ENCODE measurements at places on chromosomes 7 and 10.
A peak's percentile ranks its signal among the peaks of the same experiment; 100 is the strongest.

DNA sequence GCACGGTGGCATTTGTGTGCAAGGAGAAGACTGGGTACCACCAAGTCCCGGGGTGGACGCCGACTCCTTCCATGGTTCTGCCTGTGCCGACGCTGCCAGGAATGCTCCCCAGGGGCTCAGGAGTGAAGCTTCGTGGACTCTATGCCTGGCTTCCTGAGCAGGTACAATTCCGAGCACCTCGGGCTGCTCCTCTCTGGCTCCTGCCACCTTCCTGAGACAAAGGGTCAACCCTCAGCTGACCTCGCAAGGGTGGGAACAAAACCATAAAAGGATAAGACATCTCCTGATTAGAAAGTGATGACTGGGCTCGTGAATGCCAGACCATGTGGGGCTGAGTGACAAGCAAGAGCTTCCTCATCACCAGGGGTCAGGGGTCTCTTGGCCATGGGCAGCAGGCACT lies 31.8 kb downstream of the CALML3 start:
- DNase-seq = no peak

DNA sequence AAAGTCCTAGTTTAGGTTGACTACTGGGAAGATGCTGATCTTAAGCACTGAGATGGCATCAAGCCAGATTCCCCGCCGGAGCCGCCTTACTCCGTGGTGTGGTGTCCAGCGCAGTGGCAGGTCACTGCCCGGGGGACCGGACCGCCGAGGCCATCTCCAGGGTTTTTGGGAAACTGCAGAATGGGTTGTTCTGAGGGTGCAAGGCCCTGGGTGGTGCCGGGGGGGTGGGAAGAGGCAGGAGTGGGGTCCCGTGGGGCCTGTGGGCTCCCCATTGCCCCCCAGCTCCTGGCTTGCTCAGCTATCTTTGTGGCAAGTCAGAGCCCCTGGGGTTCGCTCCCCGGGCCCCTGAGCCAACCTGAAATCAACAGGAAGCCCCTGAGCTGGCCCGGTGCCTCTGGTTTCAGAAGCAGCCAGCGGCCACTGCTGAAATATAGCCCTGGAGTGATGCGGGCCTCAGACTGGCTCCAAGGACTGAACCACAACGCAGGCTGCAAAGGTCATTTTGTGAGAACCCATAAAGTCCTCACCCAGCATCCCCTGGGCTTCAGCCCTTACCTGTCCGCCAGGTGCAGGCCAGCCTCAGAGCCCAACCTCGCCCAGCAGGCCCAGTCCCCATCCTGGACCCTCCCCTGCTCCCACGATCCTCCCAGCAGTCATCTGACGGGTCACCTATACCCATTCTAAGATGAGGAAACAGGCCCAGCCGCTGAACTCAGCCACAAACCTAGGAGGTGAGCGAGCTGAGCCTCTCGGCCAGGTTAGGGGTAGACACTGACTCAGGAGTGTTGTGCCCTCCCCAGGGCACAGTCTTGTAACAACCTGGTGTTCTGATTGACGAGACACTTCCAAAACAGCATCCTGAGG lies 102.7 kb downstream of the PDGFA start:
- peak; percentile 66 for DNase-seq

DNA sequence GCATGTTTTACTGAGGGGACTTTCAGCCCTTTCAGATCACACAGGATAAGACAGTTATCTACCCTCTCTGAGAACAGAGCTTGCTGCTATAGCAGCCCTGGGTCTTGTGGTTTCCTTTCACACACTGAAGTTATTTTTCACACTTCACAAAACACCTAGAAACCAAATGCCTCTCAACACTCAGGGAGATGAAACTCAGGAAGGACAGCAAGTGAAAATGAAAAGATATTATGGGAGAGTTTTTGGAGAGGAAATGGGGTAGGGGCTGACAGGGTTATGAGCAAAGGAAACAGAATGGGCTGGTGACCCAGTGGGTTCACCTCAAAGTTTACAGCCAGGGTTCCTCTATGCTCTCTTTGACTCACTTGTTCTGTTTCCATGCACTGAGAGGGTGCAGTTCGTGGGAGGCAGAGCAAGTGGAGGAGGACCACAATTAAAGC lies 17.0 kb upstream of the GIMAP2 start:
- DNase-seq = no peak

GRCh38 chr7:159213253-159213652 lies 68.6 kb upstream of the VIPR2 start:
- DNase-seq = no peak

GRCh38 chr10:113802997-113803396 lies 50.9 kb downstream of the DCLRE1A start:
- DNase-seq = no peak

DNA sequence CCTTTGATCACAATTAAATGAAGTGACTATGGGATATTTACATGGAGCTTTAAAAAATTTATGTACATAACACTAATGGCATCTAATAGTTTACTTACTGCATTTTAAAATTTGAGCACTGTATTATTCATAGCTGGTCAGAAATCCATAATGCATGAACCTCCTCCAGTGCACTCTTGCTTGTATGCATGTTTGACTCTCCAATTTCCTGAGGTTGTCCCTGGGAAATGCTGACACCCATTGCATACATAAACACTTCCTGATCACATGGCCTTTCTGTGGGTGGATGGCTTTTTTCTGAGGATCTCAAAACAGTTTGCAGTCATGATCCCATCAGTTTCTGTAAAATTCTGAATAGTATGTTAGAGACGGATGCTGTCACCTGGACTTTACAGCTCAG lies 577.8 kb downstream of the REEP3 start:
- DNase-seq = no peak

GRCh38 chr10:125708971-125709503 lies 10.5 kb upstream of the EDRF1 start:
- DNase-seq = no peak

- no peak for DNase-seq
These were observed 214.3 kb upstream of the SHH start for GRCh38 chr7:156026603-156027002.

- no peak for DNase-seq
These were observed 51.6 kb downstream of the ST7 start for GRCh38 chr7:117004899-117005298.

DNA sequence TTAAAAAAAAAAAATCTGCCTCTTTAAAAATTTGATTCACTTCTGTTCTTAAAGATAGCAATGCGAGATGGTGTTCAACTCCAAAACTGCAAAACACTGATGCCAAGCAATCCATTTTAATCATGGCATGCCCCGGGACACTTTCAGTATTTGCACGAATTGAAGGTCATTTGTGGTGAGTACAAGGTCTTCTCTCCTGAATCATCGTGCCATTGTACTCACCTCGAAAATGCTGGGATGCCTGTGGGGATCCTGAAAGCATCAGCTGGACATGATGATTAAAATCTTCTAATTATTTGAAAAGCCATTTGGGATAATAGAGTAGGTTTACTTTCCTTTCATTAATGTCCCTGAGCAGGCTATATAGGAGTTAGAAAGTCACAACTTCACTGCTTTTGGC lies 125.1 kb upstream of the NRP1 start:
- no peak for DNase-seq

GRCh38 chr10:22853906-22854447 lies 73.9 kb upstream of the ARMC3 start:
- no peak for DNase-seq

GRCh38 chr7:135414850-135415439 lies 95.0 kb downstream of the CNOT4 start:
- peak; percentile 39 for DNase-seq

- no peak for DNase-seq
These were observed 60.4 kb downstream of the FOXI2 start for GRCh38 chr10:127797339-127797738.

DNA sequence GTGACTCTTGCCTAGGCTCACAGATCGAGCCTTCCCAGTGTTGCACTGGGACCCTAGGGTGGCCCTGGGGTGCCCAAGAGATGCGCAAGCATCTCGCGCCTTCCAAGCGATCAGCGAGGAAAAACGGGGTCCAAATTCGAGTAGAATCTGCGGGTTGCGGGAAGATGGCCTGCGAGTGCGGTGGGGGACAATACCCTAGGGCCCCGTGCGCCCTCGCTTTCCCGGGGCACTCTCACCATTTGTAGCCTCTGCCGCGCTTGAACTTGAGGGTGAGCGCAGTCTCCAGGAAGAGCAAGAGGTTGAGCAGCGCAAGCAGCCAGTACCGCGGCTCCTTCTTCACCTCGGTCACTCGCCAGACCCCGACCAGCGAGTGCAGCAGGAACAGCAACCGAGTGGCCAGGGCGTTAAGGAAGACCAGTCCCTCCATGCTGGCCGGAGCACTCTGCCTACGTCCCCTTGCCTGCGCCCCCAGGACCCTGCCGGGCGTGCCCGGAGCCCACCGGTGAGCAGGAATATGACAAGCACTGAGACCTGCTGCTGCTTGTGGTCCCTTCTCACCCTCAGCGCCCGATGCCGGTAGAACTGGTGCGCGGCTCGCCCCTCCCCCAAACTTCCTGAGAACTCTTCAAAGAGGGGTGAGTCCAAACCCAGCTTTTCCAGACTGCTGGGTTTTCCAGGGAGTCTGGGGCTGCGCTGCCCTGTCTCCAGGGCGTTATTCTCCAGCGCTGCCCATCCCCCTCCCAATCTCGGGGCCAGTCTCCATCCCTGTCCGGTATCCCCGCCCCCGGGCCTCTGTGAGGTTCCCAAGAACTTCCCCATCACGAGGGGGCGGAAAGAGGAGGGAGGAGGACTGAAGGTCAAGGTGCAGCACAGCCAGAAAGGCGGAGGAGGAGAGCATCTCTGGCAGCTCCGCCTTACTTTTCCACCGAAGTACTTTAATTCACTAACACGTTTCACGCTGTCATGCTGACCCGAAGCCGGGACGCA lies at the start of gene TMEM26:
Gene TMEM26, minus strand, starts transcription at position 727 of the 987 bp plus-strand sequence. Its CDS starts 300 bp downstream, at position 427.
- DNase-seq = peak; percentile 74

- DNase-seq = no peak
These were observed 155.6 kb upstream of the LAMB4 start for GRCh38 chr7:108285778-108286177.
